Urinary bladder (tissue), 4 donors: ENCODE measurements at places on chromosomes 7 and 10. TPM values are rescaled to one million over a fixed set of nuclear protein-coding genes. Genes with fewer than 3 reads are reported as not detected.

MRC1 gene
- 41.2 TPM for total RNA-seq

DNA sequence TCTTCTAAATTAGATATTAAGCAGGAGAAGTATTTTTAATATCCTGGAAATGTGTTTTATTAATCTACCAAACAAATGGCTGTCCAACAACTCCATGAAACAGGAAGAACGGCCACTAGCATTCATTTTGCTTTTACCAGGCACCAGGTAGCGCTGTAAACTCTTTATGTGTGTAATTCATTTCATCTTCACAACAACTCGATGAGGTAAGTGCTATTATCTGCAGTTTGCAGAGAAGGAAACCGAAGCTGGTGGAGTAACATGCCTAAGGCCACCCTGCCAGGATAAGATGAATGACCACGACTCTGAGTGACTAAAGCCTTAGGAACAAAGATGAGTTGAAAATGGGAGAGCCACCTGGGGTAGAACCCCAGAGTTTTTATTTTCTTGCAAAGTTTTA lies 101.2 kb downstream of the KIAA1217 start:
- no peak for DNase-seq

- DNase-seq: no peak
Measured at GRCh38 chr7:87231258-87231657, 11.7 kb upstream of the TMEM243 start.

TFR2 gene
- total RNA-seq: 0.69 TPM

DNA sequence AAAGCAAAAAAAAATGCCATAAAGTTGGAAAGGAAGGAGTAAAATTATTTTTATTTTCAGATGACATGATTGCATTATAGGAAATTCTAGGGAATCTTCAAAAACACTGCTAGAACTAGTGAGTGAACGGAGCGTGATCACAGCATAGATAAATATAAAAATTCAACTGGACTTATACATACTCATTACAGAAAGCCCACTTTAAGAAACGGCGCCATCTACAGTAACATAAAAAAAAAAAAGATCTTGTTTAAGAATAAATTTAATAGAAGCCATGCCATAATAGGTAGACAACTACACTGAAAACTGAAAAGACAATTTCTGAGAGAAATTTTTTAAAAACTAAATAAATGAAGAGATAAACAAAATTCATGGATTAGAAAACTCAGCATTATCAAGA lies 623.1 kb upstream of the MGMT start:
- no peak for DNase-seq

DNA sequence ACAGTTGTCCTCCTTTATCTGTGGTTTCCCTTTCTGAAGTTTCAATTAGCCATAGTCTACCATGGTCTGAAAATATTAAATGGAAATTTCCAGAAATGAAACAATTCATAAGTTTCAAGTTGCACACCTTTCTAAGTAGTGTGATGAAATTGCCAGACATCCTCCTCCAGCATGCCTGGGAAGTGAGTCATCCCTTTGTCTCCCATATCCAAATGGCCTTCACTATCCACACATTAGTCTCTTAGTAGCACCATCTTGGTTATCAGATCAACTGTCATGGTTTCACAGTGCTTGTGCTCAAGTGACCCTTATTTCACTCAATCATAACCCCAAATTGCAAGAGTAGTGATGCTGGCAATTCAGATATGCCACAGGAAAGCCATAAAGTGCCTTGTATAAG lies 83.4 kb upstream of the PPP1R9A start:
- DNase-seq: no peak

- no peak for DNase-seq
Measured at GRCh38 chr7:137734221-137734620, 112.6 kb downstream of the DGKI start.

DNA sequence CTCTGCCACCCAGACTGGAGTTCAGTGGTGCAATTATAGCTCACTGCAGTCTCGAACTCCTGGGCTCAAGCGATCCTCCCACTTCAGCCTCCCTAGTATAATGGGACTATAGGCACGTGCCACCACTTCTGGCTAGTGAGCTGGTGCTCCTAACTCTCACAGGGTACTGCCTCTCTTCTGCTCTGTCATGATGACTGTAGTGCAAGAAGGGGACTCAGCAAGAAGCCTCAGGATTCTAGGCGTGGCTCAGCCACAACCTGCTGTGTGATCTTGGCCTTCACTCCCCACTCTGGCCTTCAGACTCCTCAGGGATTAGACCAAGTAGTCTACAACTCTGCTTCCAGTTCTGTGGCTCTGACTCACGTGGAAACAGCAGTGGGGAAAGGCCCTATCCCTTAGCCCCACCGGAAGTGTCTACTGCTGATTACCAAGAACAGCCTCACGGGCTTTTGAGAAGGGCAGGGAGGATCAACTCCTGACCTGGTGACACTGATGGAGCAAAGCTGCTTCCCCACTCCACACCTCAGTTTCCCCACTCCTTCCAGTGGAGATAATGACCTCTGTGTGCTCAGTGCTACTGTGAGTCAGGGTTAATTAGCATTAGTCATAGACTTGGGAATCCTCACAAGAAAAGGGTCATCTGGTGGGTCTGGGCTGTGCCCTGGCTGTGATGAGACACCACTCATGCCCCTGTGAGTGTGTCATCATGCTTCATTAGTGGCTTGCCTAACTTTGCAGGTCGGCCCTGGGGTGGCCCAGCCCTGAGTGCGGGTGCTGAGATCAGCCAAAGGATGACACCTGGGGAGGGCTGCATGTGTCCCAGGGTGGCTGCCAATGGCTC lies 41.1 kb downstream of the ZC3HC1 start:
- DNase-seq: no peak

GRCh38 chr7:148790131-148790726 lies 91.5 kb downstream of the CUL1 start:
- DNase-seq: no peak

- DNase-seq: peak; percentile 43
Measured at GRCh38 chr10:22500656-22501340, 155.5 kb downstream of the SPAG6 start.

DNA sequence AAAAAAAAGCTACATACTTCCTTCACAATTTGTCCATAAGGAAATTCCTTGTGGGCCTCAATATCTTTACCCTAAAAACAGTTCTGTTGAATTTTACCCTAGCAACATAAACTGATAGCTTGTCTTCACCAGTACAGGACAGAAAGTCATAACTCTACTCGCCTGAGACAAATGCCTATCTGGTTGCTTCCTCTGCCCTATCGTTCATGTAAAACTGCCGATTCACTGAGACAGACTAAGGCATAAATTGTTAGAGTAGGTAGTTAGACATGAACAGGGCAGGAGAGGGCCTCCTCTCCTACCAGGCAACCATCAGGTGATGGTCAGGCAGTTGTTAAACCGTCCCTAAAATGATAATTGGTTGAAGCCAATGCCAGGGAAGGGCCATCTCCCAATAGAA lies 25.0 kb downstream of the IFIT3 start:
- no peak for DNase-seq
